ENCODE measurements at places on chromosomes 5 and 9.

DNA sequence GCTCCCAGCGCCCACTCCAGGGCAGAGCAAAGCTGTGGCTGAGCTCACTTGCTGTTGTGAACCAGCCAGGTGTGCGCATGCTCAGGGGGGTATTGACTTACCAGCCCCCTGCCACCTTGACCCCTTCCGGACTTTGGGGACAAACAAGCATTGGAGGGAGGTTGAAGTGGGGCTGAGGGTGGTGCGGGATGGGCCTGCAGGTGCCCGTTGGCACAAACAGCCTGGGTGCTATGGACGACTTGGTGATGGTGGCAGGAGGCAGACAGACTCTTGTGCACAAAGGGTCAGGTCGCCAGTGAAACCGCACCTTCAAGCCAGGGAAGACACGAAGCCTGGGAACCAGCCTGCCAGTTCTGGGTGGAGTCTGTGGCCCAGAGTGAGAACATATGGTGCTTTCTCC lies 858.5 kb upstream of the PTPRD start:
- no peak for DNase-seq

DNA sequence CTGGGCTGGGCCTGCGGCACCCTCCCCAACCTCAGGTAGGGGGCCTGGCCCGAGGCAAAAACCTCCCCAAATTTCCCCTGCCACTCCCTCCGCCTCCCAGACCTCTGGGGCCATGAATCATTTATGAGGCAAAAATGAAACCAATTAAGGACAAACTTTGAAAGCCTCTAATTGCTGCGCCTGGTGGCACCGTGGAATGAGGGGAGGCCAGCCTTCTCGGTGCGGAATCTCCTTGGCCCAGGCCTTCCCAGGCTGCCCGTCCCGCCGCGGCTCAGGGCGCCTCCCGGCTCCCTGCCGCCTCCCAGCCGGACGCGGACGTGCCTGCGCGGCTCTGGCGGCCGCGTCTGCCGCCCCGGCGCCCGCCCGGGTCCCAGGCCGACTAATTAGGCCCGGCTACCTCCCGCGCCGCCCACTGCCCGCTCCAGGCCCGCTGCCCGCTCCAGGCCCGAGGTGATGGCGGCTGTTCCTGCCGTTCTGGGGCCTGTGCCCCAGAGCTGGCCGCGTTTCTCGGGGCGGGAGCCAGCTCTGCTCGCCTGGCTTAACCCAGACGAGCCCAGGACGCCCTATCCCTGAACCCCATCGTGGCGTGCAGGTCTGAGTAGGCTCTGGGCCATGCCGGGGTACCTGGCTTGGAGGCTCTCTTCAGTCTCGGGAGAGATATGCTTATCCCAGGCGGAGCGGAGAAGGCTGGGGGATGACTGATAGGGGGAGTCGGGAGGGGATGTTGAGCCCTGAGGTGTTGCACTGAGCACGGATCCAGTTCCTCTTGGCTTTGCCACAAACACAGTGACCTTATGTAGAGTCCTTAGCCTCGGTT lies 20.1 kb downstream of the CXXC5 start:
- DNase-seq: peak; percentile 31

DNA sequence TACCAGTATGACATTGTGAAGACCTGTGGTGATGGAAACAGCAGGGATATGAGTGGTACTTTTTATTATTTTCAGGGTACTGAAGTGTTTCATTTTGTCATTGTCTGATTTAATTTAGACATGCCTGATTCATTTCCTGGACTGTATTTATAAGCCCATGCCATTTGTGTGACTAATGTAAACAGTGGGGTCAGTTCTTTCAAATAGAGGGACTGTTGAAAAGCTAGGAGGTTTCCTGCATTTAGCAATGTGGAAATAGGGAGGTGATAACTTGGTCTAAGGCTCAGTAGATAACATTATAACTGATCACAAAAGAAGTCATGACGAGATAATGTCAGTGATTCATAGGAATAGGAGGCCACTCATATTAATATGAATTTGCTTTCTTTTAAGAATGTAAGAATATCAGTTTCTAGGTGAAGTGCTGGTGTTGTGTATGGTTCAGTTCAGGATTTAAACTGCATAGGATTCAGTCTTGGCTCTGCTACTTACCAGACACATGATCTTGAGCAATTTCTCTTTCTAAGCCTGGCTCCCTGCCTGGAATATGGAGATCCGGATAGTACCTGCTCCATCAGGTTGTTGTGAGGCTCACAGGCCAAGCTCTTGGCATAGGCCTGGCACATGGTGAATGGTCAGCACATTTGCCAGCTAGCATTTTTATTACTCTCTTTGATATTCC lies 7.5 kb downstream of the RASGRF2 start:
- DNase-seq: no peak

DNA sequence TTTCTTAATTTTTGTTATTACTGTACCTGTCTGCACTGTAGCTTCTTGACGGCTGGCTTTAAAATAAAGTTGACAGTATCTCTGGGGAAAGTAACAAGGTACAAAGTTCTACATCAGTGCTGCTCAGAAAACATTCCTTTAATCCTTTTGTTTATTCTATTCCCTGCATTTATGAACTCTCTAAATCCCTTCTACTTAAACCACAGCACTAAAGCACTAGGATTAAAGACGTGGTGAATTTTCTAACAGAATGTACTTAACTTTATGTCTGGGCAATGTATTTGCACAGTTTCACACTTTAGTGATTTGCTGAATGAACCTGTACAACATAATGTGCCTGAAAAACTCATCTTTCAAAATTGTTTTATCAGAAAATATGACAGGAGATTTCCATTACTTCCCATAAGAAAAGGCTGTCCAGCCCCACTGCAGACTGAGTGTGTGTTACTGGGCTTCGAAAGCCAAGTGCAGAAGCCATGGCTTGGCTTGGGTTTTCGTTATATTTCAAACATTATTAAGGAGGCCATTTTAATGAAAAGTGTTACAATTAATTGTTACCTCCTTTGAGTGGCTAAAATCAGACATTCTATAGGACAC lies 43.8 kb downstream of the LHFPL2 start:
- DNase-seq: no peak

DNA sequence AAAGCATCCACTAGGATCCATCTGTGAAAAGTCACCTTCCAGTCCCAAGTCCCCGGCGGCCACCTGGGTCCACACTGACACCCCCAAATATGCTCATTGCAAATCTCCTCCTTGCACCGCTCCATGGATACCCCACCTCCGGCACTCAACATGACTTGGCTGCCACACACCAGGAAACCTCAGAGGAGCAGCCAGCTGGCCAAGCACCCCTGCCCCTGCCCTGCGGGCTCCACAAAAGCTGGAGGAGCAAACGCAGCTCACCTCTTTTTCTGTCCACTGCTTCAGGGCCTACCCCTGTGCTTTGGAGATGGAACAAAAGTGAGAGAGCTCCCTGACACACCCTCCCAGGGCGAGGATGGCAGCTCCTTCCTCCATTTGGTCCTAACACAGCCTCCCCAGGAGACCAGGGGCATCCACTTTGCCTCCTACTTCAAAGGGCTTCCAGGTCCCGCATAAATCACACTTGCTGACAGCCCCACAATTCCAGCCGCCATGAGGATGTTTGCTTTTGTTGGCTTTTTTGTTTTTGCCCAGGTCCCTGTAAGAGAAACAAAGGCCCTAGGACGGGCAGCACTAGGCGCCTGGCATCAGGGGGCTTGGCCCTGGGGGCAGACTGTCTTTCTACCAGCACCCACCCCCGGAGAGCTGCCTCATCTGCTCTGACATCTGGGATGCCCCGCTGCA lies 14.8 kb downstream of the ROR2 start:
- no peak for DNase-seq

DNA sequence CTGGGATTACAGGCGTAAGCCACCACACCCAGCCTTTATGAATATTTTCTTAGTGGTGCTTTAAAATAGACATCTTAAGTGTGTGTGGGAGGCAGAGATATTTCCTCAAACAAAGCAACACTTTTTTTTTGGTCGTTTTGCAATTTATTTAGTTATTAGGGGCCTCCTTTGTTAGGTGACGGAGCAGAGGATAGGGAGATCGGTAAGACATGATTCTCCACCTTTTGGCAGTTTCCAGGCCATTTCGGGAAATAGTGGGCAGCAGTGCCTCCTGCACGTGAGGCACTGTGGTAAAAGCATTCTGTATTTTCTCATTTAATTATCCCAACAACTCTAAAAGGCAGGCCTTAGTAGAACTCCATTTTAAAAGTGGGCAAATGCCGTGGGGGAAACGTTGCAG lies 1.9 kb downstream of the OCLN start:
- no peak for DNase-seq

DNA sequence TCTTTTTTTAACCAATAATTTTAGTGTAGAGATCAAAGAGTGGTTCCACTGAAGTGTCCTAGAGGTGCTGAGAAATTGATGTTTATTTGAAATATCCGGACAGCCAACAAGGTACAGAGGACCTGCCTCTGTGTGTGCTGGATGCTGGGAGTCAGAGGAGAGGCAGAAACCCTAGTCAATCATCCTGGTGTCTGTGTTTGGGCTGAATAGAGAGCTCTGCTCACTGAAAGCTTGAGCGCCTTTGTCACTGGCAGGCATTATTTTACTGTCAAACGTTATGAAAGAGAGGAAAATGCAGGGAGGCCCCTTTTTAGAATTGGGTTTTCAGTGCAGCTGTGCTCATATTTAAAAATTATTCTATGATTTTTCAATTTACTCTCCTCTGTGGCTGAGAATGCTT lies 480.3 kb upstream of the TYRP1 start:
- no peak for DNase-seq

GRCh38 chr5:160445751-160446150 lies 24.1 kb downstream of the PTTG1 start:
- DNase-seq: no peak

All from stimulated activated naive CD4-positive, alpha-beta T cell treated with Interleukin-2 at 50 U/mL for 16 hours (primary cell).